H4 (cell line): ENCODE measurements at places on chromosomes 11 and 22.

DNA sequence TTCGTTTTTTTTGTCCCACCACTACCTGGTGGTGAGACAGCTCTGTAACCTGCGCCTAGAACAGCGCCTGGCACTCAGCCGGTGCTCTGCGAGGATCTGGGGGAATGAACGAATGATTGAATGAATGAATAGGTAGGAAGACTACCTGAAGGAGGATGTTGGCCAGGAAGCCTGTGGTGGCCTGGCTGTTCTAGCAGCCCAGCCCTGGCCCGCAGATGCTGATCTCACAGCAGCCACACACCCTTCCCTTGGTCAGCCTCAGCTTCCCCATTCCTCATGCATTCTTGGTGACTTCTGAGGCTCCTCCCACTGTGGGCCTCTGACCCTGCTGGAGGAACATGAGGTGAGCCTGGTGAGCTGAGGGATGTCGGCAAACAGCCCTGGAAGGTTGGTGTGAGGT, 3.7 kb downstream of the TRPM5 start:
- DNase-seq, result no peak

DNA sequence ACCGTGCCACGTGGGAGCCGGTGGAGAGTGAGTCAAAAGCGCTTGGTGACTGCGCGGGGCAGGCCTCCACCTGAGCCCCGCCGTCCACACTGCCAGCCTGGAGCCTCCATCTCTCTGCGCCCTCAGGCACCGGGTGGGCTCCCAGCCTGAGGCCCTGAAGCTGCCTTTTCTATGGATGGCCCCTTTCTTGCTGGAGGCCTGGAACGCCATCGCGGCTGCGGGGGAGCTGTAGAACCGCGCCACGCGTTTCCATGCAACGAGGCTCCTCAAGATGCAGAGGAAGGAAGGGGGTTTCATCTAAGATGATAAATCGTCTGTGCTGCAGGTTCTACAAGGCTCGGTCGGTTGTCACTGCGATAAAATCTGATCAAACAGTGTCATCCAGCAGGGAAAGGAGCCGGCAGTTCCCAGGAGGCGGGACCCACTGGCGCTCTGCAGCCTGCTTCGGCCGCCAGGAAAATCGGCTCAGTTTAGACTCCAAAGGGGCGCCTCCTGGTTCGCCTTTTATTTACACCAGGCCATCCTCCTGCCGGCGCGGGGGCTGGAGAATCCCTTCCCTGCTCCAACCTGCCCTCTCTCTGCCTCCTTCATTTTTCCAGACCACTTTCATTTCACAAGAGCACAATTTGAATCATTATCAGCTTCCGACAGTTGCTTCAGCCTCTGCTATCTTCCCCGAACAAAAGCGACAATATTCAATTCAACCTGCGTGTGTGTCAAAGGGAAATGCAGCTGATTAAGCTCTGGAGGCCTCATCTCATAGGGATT, 624.4 kb downstream of the BRD1 start:
- DNase-seq, result no peak

- DNase-seq, result no peak
Measured at GRCh38 chr11:65432686-65433582, 10.3 kb downstream of the NEAT1 start.

DNA sequence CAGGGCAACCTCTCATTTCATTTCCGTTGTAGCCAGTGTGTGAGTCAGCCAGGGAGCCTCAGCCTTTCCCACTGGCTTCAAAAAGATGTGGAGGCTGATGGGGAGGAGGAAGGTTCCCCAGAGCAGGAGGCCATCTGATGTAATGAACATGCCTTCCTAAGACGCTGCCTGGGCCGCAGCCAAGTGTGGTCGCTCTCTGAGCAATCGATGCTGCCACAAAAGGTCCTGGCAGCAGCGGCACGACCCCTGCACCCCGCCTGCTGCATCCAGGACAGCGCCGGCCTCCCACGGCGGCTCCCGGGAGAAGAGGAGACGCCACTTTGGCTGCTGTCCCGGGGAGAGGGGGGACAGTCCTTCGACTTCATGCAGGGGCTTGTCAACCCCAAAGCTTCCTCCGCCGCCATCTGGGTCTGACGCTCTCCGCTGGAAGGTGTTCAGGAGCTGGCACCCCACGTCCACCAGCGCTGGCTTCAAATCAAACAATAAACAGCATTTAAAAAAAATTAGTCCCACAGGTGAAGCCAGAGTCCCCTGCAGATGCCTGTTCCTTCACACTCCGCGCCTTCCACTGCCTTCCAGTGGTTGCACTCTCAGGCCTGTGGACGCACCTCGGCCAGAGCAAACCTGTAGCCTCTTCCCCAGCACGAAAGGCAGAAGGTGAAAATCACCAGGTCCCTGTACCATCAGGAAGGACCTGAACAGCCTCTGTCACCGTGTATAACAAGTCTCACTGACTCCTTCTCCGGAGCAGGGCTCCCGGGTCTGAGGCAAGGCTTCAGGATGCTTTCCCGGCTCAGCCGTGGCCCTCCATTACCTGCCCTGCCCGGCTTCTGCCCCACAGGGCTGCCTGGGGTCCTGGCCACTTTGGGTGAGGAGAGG, 930.7 kb downstream of the BRD1 start:
- no peak for DNase-seq

- no peak for DNase-seq
Measured at GRCh38 chr11:114586797-114587196, 8.8 kb downstream of the NXPE4 start.

DNA sequence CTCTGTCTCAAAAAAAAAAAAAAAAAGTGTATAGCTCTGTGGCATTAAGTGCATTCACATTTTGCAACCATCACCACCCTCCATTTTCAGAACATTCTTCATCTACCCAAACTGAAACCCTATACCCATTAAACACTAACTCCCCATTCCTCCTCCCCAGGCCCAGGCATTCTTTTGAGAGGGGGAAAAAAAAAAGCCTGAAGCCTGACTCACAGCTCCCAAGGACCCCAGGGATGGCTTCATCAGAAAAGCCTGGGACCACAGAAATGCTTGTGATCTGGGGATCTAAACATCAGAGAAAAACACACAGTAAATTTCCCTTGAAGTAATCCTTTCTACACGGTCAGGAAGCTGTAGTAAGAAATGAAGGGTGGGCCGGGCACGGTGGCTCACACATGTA, 10.7 kb upstream of the GTSE1 start:
- no peak for DNase-seq

DNA sequence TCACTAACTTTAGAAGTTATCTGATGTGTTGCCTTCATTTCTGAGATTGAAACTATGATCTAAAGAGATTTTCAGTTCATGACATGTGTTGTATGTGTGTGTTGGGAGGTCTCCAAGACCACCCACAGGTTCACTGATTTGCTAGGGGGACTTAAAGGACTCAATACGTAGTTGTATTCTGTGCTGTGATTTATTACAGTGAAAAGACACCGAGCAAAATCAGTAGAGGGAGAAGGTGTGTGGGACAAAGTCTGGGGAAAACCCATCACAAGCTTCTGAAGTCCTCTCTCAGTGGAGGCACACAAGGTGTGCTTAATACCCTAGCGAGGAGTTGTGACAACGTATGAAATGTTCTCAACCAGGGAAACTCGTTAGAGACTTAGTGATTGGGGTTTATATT, 35.6 kb downstream of the RNF169 start:
- no peak for DNase-seq

GRCh38 chr11:126993599-126993998, 7.0 kb downstream of the KIRREL3 start:
- DNase-seq, result no peak

- no peak for DNase-seq
Measured at GRCh38 chr11:68216171-68216938, 3.3 kb upstream of the KMT5B start.
